ENCODE measurements at places on chromosomes 13 and 19.
A peak's percentile ranks its signal among the peaks of the same experiment; 100 is the strongest.

DNA sequence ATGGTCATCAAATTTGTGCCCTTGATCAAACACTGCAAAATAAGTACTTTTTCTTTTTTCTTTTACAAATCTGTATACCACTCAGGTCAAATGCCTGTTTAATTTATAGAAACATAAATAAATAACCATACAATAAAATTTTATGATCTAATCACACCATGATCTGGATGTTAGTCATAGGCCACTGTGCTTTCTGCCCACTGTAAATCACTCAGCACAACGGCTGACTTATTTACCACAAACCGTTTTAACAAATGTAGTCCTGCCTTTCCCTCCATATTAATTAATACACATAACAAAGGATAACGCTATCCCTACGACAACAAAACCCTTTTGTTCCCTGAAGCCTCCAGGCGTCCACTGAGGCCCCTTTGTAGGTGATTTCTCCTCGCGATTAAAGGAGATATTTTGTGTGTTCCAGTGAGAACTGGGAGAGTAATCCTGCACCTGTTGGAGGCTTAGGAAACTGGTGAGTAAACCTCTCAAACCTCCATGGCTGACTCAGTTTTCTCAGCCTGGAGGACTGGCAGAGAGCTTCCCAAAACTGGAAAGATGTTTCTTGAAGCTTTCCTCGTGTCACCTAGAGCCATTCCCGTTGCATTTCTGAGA, 477.1 kb upstream of the SGCG start:
- H3K36me3 ChIP-seq, result no peaks in the 10 kb centered on the region
- H3K27me3 ChIP-seq, result no peaks in the 10 kb centered on the region
- no peak overlapping the region for H3K27ac ChIP-seq
- H3K4me3 ChIP-seq, result no peak overlapping the region
- H3K4me1 ChIP-seq, result no peaks in the 10 kb centered on the region
- DNase-seq, result no peak

- peak overlapping the region; percentile 17 for H3K4me3 ChIP-seq
- DNase-seq, result no peak
- H3K36me3 ChIP-seq, result no peaks in the 10 kb centered on the region
- H3K27me3 ChIP-seq, result no peaks in the 10 kb centered on the region
- H3K27ac ChIP-seq, result peak overlapping the region; percentile 69
These were observed 114.0 kb upstream of the KL start for GRCh38 chr13:32902029-32902780.

DNA sequence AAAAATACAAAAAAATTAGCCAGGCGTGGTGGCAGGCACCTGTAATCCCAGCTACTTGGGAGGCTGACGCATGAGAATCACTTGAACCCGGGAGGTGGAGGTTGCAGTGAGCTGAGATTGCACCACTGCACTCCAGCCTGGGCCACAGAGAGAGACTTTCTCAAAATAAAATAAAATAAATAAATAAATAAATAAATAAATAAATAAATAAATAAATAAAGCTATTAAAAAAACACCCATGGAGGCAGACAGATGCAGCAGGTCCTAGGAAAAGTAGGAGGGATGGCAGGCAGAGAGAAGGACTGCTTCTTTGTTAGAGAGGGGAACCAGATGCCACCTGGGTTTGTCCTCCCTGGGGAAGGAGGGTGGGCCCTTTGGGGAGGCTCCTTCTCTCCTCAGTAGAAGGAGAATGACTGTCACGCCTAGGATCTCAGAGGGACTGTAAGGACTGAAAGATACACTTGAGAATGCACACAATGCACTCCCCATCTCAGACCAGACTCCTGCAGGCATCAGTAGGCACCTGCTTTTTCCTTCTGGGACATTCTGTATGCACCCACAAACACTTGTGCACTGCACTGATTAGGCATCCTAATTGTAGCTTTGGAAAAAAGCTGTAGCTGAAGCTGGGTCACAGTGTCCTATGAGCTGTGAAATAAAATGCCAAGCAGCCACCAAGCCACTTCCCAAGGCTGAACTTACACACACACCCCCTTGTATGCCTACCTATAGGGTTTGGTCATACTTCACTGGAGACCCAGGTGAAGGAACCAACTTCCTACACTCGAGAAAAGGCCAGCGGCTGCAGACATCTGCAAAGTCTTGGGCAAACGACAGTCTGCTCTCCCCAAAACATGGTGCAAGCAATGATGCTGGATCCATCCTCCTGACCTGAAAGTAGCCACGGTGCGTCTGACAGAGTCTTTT, 18.9 kb upstream of the SLC35E1 start:
- H3K27ac ChIP-seq, result no peak overlapping the region
- no peak overlapping the region for H3K4me3 ChIP-seq
- H3K4me1 ChIP-seq, result peaks cover 84% of the 10 kb centered on the region
- H3K36me3 ChIP-seq, result no peaks in the 10 kb centered on the region
- no peak for DNase-seq
- no peaks in the 10 kb centered on the region for H3K27me3 ChIP-seq

GRCh38 chr19:41156207-41156606, 36.8 kb upstream of the CYP2S1 start:
- H3K4me3 ChIP-seq, result no peak overlapping the region
- no peak for DNase-seq
- H3K27me3 ChIP-seq, result no peaks in the 10 kb centered on the region
- H3K4me1 ChIP-seq, result no peaks in the 10 kb centered on the region

DNA sequence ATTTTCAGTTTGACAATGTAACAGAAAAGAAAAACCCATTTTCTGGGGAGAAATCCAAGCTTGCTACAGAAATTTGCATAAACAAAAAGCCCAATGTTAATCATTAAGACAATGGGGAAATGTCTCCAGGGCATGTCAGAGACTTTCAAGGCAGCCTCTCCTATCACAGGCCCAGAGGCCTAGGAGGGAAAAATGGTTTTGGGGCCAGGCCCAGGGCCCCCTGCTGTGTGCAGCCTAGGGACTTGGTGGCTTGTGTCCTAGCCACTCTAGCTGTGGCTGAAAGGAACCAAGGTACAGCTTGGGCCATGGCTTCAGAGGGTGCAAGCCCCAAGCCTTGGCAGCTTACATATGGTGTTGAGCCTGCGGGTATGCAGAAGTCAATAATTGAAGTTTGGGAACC, 8.0 kb upstream of the TEX30 start:
- H3K27ac ChIP-seq, result no peak overlapping the region
- no peaks in the 10 kb centered on the region for H3K4me1 ChIP-seq
- no peaks in the 10 kb centered on the region for H3K27me3 ChIP-seq
- no peak overlapping the region for H3K4me3 ChIP-seq
- no peak for DNase-seq

GRCh38 chr19:48196321-48196763, 25.9 kb downstream of the ZSWIM9 start:
- H3K4me3 ChIP-seq, result no peak overlapping the region
- H3K4me1 ChIP-seq, result peaks cover 4% of the 10 kb centered on the region
- no peak overlapping the region for H3K27ac ChIP-seq

- no peak overlapping the region for H3K27ac ChIP-seq
- no peak for DNase-seq
- no peak overlapping the region for H3K4me3 ChIP-seq
- no peaks in the 10 kb centered on the region for H3K27me3 ChIP-seq
These were observed 76.9 kb downstream of the TNFSF13B start for GRCh38 chr13:108346376-108346775.

DNA sequence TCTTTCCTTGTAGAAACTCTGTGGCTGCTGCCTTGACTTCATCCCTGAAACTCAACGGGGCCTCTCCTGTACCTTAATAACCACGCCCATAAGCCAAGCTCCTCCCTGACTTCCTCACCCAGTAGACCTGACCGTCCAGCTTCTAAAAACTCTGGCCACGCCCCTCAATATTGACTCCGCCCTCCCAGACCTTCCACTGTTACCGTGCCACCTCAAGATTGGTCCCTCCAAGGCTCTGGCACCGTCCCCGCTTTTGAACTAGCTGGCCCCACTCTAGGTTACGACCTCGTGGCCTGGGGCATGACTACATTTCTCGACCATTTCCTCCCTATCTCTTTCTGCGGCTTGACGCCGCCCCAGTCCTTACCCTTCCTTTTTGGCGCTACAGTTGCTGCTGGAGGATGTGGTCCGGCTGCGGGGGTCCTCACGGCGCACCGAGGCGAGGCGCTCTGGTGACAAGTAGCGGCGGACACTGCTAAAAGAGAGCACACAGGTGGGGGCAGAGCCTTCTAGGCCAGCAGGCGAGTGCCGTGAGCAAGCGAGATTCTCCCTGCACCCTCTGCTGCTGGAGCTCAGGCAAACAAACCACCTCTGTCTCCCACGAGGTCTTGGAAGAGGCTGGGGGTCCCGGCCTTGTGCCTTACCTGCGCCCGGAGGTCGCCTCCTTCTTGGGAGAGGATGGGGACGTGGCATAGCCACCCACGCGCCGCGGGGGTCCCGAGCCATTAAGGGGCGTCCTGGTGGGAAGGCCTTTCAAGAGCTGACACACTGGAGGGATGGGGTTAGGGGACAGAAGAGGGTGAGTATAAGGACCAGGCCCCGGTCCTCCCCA, 2.3 kb upstream of the EML2 start:
- H3K4me1 ChIP-seq, result peaks cover 66% of the 10 kb centered on the region
- no peaks in the 10 kb centered on the region for H3K36me3 ChIP-seq
- peak; percentile 94 for DNase-seq

GRCh38 chr13:99938635-99939034, 32.9 kb downstream of the ZIC5 start:
- peaks cover 67% of the 10 kb centered on the region for H3K27me3 ChIP-seq
- no peaks in the 10 kb centered on the region for H3K36me3 ChIP-seq
- no peak overlapping the region for H3K4me3 ChIP-seq
- no peak overlapping the region for H3K27ac ChIP-seq

GRCh38 chr19:38072776-38073750, 151.0 kb downstream of the DPF1 start:
- H3K4me1 ChIP-seq, result no peaks in the 10 kb centered on the region
- no peaks in the 10 kb centered on the region for H3K27me3 ChIP-seq
- DNase-seq, result no peak
- H3K4me3 ChIP-seq, result no peak overlapping the region
- no peak overlapping the region for H3K27ac ChIP-seq

DNA sequence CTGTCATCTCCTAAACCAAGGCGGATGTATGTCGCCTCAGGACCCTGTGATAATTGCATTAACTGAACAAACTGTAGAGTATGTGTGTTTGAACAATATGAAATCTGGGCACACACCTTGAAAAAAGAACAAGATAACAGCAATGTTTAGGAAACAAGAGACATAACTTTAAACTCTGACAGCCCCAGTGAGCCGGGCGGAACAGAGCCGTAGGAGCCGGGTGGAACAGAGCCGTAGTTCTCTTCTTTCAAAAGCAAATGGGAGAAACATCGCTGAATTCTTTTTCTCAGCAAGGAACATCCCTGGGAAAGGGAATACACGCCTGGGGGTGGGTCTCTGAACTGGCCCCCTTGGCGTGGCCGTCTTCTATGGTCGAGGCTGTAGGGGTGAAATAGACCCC, 31.8 kb upstream of the ZNF675 start:
- no peak for DNase-seq
- H3K36me3 ChIP-seq, result no peaks in the 10 kb centered on the region
- H3K27me3 ChIP-seq, result no peaks in the 10 kb centered on the region
- H3K4me3 ChIP-seq, result no peak overlapping the region

DNA sequence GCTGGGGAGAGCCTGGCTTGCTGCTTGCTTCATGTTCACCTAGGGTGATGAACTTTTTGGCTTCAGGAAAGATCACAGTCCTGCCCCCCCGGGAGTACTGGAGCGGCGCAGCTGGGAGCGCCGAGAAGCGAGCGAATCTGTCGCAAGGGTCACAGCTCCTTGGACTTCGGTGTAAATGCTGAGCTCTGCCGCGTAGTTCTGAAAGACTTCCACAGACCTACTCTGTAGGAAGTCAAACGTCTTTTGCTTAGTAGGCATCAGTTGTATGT, 2.7 kb downstream of the ING1 start:
- H3K27me3 ChIP-seq, result no peaks in the 10 kb centered on the region
- peaks cover 20% of the 10 kb centered on the region for H3K36me3 ChIP-seq
- H3K27ac ChIP-seq, result peak overlapping the region; percentile 94
- peaks cover 32% of the 10 kb centered on the region for H3K4me1 ChIP-seq
- DNase-seq, result no peak
- H3K4me3 ChIP-seq, result peak overlapping the region; percentile 93

DNA sequence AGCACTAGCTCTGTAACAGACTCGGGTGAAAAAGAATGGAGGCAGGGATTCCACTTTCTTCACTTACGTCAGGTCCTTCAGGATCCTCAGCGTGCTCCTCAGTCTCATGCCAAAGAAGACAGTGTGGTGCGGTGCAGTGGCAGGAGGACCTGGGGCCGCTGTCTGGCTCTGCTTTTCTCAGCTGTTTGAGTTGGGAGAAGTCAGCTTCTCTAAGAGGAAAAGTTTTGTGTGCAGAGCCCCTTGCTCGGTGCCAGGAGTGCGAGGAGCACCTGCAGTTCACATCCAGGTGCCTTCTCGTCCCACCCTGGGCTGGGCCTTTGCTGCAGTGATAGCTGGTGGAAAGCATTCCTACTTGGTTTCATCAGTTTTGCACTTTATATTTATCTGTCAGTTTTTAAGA, 77.9 kb upstream of the TEX29 start:
- H3K27me3 ChIP-seq, result no peaks in the 10 kb centered on the region
- no peak overlapping the region for H3K4me3 ChIP-seq
- no peak for DNase-seq
- peaks cover 31% of the 10 kb centered on the region for H3K36me3 ChIP-seq
- H3K4me1 ChIP-seq, result no peaks in the 10 kb centered on the region

DNA sequence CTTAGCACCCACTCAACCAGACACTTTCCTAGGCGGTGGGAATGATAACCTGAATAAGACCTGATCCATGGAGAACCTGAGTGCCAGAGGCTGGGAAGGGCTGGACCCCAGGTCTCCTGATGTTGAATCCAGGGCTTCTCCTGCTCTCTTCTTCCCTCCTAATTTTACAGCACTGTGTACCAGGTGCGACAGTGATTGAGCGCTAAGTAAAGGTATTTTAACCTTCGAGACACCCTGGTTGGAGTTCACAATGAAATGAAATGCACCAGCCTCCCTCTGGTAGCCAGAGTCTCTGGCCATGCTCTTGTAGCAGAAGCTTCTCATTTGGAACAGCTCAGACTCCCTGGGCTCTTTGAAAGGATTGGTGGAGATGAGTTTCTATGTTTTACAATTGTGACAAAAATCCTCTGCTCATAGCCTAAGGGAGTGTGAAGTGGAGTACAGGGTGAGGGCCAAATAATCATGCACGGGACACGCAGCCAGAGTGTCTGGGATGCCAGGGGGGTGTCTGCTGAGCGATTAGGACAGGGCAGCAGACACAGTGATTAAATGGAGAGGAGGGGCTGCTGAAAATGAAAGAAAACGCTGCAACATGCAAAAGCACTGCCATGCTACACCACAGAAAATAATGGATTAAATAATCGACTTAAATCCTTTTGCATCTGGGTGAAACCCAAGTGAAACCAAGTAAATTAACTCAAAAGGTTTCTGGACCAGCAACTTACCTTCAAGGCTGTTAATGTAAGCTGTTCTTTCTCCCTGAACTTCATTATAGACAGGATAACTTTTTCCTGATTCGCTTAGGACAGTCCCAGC, 83.8 kb downstream of the FAM216B start:
- no peak for DNase-seq
- no peaks in the 10 kb centered on the region for H3K27me3 ChIP-seq
- peaks cover 5% of the 10 kb centered on the region for H3K4me1 ChIP-seq
- no peaks in the 10 kb centered on the region for H3K36me3 ChIP-seq
- H3K4me3 ChIP-seq, result no peak overlapping the region

All from suprapubic skin (tissue), 4 donors.